ENCODE measurements at places on chromosomes 4 and X. TPM values are rescaled to one million over a fixed set of nuclear protein-coding genes. Genes with fewer than 3 reads are reported as not detected.

- no peaks in the 10 kb centered on the region for H3K27me3 ChIP-seq
- H3K4me1 ChIP-seq, result no peaks in the 10 kb centered on the region
- H3K36me3 ChIP-seq, result no peaks in the 10 kb centered on the region
- no peak overlapping the region for H3K4me3 ChIP-seq
Measured at GRCh38 chr4:153332936-153333335, 11.6 kb upstream of the MND1 start.

GRCh38 chr4:21992330-21992729 is 43.8 kb upstream of the KCNIP4 start:
- no peaks in the 10 kb centered on the region for H3K27me3 ChIP-seq
- no peak for DNase-seq
- no peak overlapping the region for H3K4me3 ChIP-seq
- H3K36me3 ChIP-seq, result no peaks in the 10 kb centered on the region
- H3K27ac ChIP-seq, result no peak overlapping the region

GRCh38 chr4:18214411-18215055 is 193.0 kb upstream of the LCORL start:
- no peaks in the 10 kb centered on the region for H3K36me3 ChIP-seq
- no peak overlapping the region for H3K27ac ChIP-seq
- DNase-seq, result no peak
- no peaks in the 10 kb centered on the region for H3K27me3 ChIP-seq

- H3K4me3 ChIP-seq, result no peak overlapping the region
- H3K4me1 ChIP-seq, result peaks cover 56% of the 10 kb centered on the region
- no peak overlapping the region for H3K27ac ChIP-seq
- H3K36me3 ChIP-seq, result no peaks in the 10 kb centered on the region
- no peak for DNase-seq
Measured at GRCh38 chr4:15143551-15143950, 141.3 kb downstream of the CPEB2 start.

- DNase-seq, result no peak
- no peaks in the 10 kb centered on the region for H3K36me3 ChIP-seq
- H3K27ac ChIP-seq, result no peak overlapping the region
- no peaks in the 10 kb centered on the region for H3K4me1 ChIP-seq
- no peak overlapping the region for H3K4me3 ChIP-seq
Measured at GRCh38 chr4:187046471-187046870, 322.8 kb upstream of the FAT1 start.

- no peaks in the 10 kb centered on the region for H3K36me3 ChIP-seq
- no peaks in the 10 kb centered on the region for H3K4me1 ChIP-seq
- no peak for DNase-seq
- H3K27ac ChIP-seq, result no peak overlapping the region
- no peak overlapping the region for H3K4me3 ChIP-seq
Measured at GRCh38 chr4:95059663-95060062, 301.9 kb downstream of the BMPR1B start.

DNA sequence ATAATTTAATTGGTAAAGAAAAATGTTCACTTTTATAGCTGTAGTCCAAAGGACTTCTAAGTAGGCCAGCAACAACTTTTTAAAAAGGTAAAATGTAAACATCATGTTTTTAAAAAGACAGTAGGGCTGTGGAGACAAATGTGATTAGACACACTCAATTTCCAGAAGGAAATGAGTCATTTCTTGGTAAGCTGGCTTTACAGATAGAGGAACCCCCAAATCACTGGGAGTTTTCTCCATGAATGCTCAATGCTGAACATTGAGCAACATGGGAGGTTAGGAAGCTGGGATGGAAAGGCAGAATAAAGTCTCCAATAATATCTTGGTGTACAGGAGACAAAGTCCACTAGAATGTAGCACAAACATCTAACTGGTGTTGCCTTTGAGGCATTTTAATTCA is 121.3 kb downstream of the NWD2 start:
- no peak overlapping the region for H3K27ac ChIP-seq
- H3K27me3 ChIP-seq, result no peaks in the 10 kb centered on the region
- no peaks in the 10 kb centered on the region for H3K36me3 ChIP-seq
- no peaks in the 10 kb centered on the region for H3K4me1 ChIP-seq
- H3K4me3 ChIP-seq, result no peak overlapping the region
- no peak for DNase-seq

GRCh38 chr4:113513382-113513781 is 248.2 kb downstream of the CAMK2D start:
- DNase-seq, result no peak
- peaks cover 33% of the 10 kb centered on the region for H3K36me3 ChIP-seq
- H3K27me3 ChIP-seq, result no peaks in the 10 kb centered on the region
- H3K4me3 ChIP-seq, result no peak overlapping the region

GRCh38 chrX:110561034-110561433 is 202.4 kb downstream of the RTL9 start:
- no peak overlapping the region for H3K4me3 ChIP-seq
- H3K27ac ChIP-seq, result no peak overlapping the region
- no peaks in the 10 kb centered on the region for H3K27me3 ChIP-seq
- no peaks in the 10 kb centered on the region for H3K4me1 ChIP-seq
- no peak for DNase-seq
- H3K36me3 ChIP-seq, result no peaks in the 10 kb centered on the region

DNA sequence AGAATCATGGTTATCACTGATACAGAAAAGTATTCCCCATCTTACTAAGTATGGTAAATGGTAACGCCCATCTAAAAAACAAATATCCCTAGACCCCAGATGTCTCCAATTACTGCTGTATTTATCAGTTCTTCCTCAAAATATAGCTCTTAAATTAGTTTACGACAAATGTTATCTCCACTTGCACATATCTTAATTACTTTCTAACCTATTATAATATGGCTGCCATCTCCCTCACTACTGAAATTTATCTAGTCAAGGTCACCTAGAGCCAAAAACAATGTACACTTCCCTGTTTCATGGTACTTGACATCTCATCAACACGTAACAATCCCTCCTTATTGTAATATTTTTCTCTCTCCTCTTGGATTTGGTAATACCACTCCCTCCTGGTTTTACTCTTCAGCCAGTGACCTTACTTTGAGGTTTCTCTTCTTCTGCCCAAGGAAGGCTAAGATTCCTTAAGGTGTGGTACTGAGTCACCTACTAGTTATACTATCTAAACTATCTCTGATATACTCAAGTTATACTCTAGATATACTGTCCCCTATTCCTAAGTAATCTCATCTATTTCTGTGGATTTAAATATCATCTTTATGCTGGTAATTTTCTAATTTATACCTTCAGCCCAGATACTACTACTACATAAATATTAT is 8.6 kb downstream of the LCORL start:
- no peaks in the 10 kb centered on the region for H3K27me3 ChIP-seq
- peaks cover 27% of the 10 kb centered on the region for H3K4me1 ChIP-seq
- no peak for DNase-seq
- H3K36me3 ChIP-seq, result no peaks in the 10 kb centered on the region
- H3K27ac ChIP-seq, result no peak overlapping the region
- H3K4me3 ChIP-seq, result no peak overlapping the region

DNA sequence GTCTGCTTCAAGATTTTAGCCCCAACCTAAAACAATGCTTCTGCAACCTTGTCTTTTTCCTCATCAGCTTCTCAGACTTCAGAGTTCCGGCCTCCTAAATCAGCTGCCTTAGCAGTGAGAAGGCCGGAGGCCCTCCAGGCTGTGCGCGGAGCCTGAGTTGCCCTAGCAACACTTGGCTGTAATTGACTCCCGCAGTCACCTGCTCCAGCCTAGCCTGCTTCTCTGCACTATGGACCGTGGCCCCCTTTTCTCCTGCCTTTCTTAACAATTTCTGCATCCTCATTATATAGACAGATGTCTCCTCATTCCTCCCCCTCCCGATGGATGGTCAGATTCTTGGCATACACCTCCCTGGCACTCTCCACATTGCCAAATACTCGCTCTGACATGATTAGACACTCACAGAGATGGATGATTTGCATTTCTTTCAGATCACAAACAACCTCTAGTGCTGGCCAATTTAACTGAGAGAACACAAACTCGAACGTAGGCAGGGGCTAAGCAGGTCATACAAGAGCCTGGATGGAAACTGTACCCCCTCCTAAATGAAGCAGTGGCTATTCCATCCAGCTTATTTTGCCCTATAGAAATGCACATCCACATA is 9.5 kb upstream of the HUWE1 start:
- H3K4me3 ChIP-seq, result no peak overlapping the region
- no peaks in the 10 kb centered on the region for H3K27me3 ChIP-seq
- no peak overlapping the region for H3K27ac ChIP-seq
- no peak for DNase-seq

GRCh38 chrX:24427747-24428019 is 37.4 kb upstream of the PDK3 start:
- no peaks in the 10 kb centered on the region for H3K27me3 ChIP-seq
- no peaks in the 10 kb centered on the region for H3K36me3 ChIP-seq
- no peak overlapping the region for H3K27ac ChIP-seq
- no peak for DNase-seq
- H3K4me1 ChIP-seq, result peaks cover 19% of the 10 kb centered on the region
- H3K4me3 ChIP-seq, result no peak overlapping the region

- no peaks in the 10 kb centered on the region for H3K36me3 ChIP-seq
- DNase-seq, result no peak
- H3K27ac ChIP-seq, result no peak overlapping the region
- H3K4me3 ChIP-seq, result no peak overlapping the region
- no peaks in the 10 kb centered on the region for H3K4me1 ChIP-seq
- H3K27me3 ChIP-seq, result no peaks in the 10 kb centered on the region
Measured at GRCh38 chr4:81723927-81724587, 252.3 kb upstream of the RASGEF1B start.

DNA sequence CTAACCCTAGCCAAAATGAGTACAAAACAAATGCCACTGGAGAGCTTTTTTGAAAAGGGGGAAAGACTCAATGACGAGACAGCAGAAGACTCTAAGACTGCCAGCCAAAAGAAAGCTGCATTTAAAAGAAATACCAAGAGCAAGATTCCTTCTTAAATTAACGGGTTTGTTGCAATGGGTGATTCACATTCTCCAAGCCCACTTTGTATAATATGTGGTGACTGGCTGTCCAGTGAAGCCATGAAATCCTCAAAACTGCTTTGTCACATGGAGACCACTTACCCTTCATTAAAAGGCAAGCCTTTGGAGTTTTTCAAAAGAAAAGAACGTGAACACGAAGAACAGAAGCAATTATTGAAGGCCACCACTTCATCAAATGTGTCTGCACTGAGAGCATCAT is 68.2 kb downstream of the MRPL1 start:
- peaks cover 7% of the 10 kb centered on the region for H3K36me3 ChIP-seq
- peaks cover 11% of the 10 kb centered on the region for H3K4me1 ChIP-seq
- no peak overlapping the region for H3K27ac ChIP-seq
- DNase-seq, result no peak
- H3K4me3 ChIP-seq, result no peak overlapping the region
- H3K27me3 ChIP-seq, result no peaks in the 10 kb centered on the region

DNA sequence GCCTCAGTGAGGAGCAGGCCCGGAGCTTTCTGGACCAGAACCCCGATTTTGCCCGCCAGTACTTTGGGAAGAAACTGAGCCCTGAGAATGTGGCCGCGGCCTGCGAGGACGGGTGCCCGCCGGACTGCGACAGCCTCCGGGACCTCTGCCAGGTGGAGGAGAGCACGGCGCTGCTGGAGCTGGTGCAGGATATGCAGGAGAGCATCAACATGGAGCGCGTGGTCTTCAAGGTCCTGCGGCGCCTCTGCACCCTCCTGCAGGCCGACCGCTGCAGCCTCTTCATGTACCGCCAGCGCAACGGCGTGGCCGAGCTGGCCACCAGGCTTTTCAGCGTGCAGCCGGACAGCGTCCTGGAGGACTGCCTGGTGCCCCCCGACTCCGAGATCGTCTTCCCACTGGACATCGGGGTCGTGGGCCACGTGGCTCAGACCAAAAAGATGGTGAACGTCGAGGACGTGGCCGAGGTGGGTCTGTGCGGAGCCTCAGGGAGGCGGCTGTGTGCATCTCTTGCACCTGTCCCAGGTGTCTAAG is 323 bp downstream of the PDE6B start:
- no peak overlapping the region for H3K4me3 ChIP-seq
- H3K4me1 ChIP-seq, result peaks cover 8% of the 10 kb centered on the region
- H3K27ac ChIP-seq, result no peak overlapping the region
- no peak for DNase-seq
- H3K27me3 ChIP-seq, result peaks cover 85% of the 10 kb centered on the region
- no peaks in the 10 kb centered on the region for H3K36me3 ChIP-seq

DNA sequence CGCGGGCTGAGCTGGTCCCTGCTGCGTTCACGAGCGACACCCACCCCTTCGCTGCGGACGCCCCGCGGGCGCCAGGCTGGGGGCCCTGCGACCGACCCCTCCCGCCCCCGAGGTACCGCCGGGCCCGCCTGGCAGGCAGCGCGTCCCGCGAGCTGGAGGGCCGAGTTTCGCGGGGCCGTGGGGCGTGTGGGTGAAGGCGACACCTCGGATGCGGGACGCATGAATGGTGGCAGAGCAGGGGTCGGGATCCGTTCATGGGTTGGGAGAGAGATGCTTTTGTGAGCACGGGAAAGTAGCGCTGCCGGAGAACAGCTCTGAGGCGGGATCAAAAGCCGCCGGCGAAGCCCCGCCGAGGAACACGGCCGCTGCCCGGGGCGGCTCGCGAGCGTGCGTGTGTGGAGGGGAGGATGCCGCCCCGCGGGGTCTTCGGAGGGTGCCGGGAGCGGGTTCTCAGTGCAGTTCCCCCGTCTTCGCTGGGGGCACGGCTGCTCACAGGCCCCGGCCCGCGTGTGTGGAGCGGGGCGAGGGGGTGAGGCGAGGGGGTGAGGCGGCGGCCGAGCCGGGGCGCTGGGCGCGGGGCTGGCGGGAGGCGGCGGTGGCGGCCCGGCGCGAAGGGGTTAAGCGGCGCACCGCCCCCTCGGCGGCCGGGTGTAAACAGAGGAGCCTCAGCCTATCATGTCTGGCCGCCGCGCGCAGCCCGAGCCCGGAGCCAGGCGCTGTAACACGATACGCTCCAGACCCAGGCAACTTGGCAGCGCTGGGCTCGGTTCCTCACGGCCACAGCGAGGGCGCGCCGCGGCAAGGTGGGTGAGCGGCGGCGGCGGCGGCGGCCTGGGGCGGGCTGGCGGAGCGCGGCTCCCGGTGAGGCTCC is 205.3 kb downstream of the TENM3 start:
- H3K36me3 ChIP-seq, result no peaks in the 10 kb centered on the region
- H3K4me1 ChIP-seq, result peaks cover 8% of the 10 kb centered on the region
- H3K4me3 ChIP-seq, result peak overlapping the region; percentile 38
- peaks cover 43% of the 10 kb centered on the region for H3K27me3 ChIP-seq
- H3K27ac ChIP-seq, result no peak overlapping the region

GRCh38 chr4:25113915-25114904 is 46.0 kb downstream of the SEPSECS start:
- no peaks in the 10 kb centered on the region for H3K36me3 ChIP-seq
- DNase-seq, result no peak
- H3K4me3 ChIP-seq, result no peak overlapping the region
- no peaks in the 10 kb centered on the region for H3K27me3 ChIP-seq
- H3K27ac ChIP-seq, result no peak overlapping the region
- H3K4me1 ChIP-seq, result no peaks in the 10 kb centered on the region

The GPR34 gene
- not detected for total RNA-seq

The ATP1B4 gene
- total RNA-seq, result not detected

The XAGE1A gene
- not detected for total RNA-seq

The SULT1E1 gene
- total RNA-seq, result 3.9 TPM

The ENPEP gene
- not detected for total RNA-seq

The GSX2 gene
- not detected for total RNA-seq

The WNK3 gene
- 0.62 TPM for total RNA-seq

The TMEM156 gene
- total RNA-seq, result not detected

The ATOH1 gene
- total RNA-seq, result not detected

The CLIC2 gene
- 0.28 TPM for total RNA-seq

The IL9R gene
- total RNA-seq, result not detected

All from HepG2 (cell line).